ENCODE measurements at places on chromosomes 11 and 22. TPM values are rescaled to one million over a fixed set of nuclear protein-coding genes. Genes with fewer than 3 reads are reported as not detected.

TMEM121B gene
- 0.50 TPM for total RNA-seq

VWCE gene
- 6.4 TPM for total RNA-seq

SCUBE1 gene
- not detected for total RNA-seq

SLC22A12 gene
- total RNA-seq, result not detected

PATE4 gene
- not detected for total RNA-seq

Measured in thoracic aorta endothelial cell (primary cell).